Renal cortex interstitium (tissue), 15 donors: ENCODE measurements at places on chromosomes 7 and 10. TPM values are rescaled to one million over a fixed set of nuclear protein-coding genes. Genes with fewer than 3 reads are reported as not detected.

The FKBP14 gene
- 22.9 TPM for polyA plus RNA-seq

The FKBP6 gene
- 0.26 TPM for polyA plus RNA-seq

The NEURL1 gene
- 1.8 TPM for polyA plus RNA-seq

The ZNF853 gene
- polyA plus RNA-seq: 14.5 TPM

The CHN2 gene
- 16.7 TPM for polyA plus RNA-seq

The MSS51 gene
- 5.0 TPM for polyA plus RNA-seq

The ACHE gene
- polyA plus RNA-seq: 3.4 TPM

The SNCG gene
- 9.9 TPM for polyA plus RNA-seq

GRCh38 chr7:8215648-8216333 is 46.2 kb downstream of the ICA1 start:
- no peak for DNase-seq

DNA sequence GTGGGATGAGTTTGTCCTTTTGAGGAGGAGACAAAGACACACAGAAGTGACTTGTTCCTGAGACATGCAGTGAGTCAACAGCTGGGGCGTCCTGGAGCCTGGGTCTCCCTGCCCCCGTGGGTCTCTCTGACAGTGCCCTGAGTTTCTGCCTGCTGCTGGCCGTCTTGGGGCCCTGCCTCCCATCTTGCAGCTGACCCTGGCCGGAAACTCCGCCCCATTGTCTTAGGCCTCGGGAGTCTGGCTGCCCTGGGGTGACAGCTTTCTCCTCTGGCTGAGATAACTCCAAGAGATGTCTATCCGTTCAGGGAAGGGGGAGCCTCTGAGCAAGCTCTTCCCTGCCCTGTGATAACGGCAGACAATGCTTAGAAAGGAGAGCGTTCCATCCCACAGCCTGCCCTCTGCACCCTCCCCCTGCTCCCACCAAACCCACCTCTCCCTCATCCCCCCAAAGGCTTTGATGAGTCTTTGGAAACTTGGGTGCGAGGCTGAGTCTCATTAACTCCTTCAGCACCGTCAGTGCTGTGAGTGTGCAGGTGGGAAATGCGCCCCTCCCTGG is 69.5 kb upstream of the PODXL start:
- no peak for DNase-seq

DNA sequence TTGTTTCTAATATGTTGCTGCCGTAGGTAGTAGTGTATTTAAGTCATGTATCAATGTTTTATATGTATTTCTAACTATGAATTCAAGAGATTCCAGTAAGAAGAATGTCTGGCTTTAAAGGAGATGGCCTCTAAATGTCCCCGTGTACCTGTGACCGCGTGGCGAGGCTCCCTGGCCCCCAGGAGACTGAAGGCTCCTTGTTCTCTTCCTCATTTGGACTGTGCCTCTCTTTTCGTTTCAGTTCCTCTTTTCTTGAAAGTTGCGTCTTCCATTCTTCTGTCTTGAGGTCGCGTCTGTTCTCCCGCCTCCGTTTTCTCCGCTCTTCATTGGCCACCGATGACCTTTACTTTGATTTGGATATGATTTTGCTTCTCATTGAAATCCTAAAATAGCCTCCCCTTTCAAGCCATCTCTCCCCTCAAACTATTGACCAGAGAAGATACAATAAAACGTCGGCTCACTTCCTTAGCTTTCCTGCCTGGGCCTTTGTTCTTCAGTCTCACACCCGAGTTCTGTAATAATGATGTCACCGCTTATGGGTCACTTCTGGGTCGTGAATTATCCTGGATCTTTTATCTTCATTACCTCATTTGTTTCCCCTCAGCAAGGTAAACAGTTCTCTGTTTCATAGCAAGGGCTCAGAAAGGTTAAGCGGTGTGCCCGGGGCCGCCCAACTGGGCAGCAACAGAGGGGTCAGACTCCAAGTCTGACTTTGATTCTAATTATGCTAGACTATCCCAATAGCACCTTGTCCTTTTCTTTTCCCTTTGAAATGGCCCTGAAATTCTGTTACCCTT is 28.7 kb downstream of the WIPI2 start:
- no peak for DNase-seq

DNA sequence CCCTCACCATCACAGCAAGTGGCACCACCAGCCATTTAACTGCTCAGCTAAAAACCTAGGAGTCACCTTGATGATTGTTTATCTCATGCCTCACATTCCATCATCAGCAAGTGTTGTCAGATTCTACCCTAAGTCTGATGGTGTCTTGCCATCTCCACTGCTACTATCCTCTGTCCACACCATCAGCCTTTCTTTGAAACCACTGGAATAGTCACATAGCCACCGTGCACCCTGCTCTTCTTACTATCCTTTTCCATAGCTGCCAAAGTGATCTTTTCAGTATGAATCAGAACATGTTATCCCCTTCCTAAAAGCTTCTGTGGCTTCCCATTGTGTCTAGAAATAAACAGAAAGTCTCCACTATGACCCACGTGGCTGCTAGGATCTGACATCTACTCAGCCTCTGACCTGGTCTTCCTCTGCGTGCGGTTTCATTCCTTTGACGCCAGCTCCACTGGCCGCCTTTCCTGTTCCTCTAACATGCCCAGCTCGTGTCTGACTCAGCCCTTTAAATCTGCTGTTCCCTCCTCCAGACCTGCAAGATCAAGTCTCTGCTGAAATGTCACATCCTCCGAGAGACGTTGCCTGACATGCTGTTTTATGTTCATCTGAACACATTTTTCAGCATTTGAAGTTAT is 16.5 kb upstream of the CHN2 start:
- no peak for DNase-seq

GRCh38 chr10:74770400-74770799 is 56.0 kb upstream of the KAT6B start:
- no peak for DNase-seq

DNA sequence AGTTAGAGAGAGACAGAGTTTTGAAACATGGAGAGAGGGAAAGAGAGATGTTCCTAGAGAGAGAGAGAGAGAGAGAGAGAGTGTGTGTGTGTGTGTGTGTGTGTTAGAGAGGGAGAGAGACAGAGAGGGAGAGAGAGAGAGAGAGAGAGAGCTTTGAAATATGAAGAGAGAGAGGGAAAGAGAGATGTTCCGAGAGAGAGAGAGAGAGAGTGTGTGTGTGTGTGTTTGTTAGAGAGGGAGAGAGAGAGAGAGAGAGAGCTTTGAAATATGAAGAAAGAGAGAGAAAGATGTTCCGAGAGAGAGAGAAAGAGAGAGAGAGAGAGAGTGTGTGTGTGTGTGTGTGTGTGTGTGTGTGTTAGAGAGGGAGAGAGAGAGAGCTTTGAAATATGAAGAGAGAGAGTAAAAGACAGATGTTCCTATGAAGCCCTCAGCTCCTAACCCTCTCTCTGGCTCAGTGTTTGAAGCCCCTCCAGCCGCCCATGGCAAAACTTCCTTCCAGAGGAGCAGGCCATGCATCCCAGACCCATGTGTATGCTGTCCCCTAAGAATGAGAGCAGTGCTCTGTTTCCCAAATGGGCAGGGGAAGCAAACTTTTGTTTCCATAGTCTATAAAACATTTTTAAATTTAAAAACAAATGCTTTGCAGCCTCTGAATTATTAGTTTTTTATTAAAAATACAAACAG is 130.9 kb downstream of the KCNMA1 start:
- no peak for DNase-seq

GRCh38 chr7:98557538-98558031 is 59.5 kb upstream of the NPTX2 start:
- DNase-seq: no peak

- DNase-seq: no peak
These were observed 194.0 kb downstream of the DOCK4 start for GRCh38 chr7:112012242-112012641.

DNA sequence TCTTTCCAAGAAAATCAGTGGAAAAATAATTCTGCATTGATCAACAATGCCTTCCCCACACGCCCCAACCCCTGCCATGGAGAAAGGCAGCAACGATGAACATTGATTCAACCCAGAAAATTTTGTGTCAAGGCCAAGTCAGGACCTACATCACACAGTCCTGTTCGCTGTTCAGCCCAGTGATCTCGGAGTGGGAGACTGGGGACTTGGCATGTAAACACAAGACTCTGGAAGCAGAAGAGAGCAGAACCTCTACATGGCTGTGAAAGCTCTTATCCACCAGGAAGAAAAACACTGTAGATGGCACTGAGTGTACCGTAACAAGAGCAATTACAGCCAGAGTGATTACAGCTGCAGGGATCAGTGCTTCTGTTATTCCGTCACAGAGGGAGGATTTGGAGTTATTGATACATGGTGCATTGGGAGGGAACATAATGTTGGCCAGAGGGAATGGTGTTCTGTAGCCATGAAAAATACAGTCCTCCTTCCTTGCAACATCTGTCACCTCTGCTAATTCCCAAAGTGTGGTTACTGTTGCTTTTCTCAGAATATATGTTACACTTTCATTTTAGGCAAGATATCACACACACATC is 136.6 kb downstream of the IQUB start:
- no peak for DNase-seq

DNA sequence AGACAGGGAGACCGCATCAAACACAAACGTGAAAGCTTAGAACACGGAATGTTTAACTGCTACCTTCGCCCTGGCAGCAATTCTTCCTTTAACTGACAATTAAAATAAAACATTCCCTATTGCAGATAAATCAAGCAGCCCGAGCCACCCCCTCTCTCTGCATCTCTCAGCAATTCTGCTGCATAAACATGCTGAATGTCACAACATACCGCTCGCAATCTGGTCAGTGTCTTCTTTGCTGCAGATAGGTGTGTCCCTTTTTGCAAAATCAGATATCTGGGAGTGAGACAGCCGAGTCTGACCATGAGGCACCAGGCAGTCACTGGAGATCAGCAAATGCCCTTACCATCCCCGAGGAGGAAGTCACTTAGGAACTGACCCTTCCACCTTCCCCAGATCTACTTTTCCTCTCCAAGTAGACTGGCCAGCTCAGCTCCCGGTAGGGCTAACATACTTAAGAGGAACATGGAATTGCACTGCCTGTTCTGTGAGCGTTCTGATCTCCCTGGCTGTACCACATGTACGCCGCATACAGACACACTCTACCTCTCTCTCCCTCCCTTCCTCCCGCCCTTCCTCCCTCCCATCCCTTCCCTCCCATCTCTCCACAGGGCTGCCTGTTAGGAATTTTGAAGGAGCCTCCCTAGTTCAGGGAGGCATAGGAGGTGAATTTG is at the start of gene FRMD4A:
FRMD4A (minus strand) TSS at position 537 of the 674 bp plus-strand sequence.
- DNase-seq: no peak

DNA sequence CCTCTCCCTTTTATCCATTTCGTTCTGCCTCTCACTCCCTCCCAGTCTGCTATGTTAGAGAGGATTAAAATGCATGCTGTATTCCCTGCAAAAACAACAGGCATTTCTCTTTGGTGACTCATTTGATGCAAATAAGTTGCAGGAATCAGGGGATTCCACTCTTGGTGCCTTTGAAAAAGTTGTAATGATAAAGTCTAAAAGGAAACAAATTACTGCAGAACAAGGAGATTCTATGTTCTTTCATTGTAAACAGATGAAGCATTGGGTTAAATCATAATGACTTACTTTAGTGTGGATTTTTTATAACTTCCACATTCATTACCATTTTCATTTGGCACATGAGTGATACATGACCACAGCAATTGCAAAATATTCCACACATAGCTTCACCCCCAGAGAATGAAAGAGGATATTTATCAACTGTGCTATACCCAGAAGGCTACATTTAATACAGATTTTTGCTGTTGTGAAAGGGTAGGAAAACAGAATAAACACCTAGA is 33.4 kb upstream of the ABLIM1 start:
- no peak for DNase-seq

- no peak for DNase-seq
These were observed 42.0 kb downstream of the PWWP2B start for GRCh38 chr10:132439025-132439388.

GRCh38 chr7:80675090-80675489 is 36.6 kb downstream of the CD36 start:
- no peak for DNase-seq

GRCh38 chr10:8360365-8360764 is 305.9 kb downstream of the GATA3 start:
- DNase-seq: no peak

GRCh38 chr7:49001610-49002033 is 77.3 kb downstream of the CDC14C start:
- DNase-seq: no peak

- peak; percentile 25 for DNase-seq
These were observed 1.0 kb downstream of the TLL2 start for GRCh38 chr10:96512524-96513304.

- no peak for DNase-seq
These were observed 146.3 kb downstream of the SEMA3E start for GRCh38 chr7:83502636-83503035.
